ENCODE measurements at places on chromosomes 12 and 14.
A peak's percentile ranks its signal among the peaks of the same experiment; 100 is the strongest.

DNA sequence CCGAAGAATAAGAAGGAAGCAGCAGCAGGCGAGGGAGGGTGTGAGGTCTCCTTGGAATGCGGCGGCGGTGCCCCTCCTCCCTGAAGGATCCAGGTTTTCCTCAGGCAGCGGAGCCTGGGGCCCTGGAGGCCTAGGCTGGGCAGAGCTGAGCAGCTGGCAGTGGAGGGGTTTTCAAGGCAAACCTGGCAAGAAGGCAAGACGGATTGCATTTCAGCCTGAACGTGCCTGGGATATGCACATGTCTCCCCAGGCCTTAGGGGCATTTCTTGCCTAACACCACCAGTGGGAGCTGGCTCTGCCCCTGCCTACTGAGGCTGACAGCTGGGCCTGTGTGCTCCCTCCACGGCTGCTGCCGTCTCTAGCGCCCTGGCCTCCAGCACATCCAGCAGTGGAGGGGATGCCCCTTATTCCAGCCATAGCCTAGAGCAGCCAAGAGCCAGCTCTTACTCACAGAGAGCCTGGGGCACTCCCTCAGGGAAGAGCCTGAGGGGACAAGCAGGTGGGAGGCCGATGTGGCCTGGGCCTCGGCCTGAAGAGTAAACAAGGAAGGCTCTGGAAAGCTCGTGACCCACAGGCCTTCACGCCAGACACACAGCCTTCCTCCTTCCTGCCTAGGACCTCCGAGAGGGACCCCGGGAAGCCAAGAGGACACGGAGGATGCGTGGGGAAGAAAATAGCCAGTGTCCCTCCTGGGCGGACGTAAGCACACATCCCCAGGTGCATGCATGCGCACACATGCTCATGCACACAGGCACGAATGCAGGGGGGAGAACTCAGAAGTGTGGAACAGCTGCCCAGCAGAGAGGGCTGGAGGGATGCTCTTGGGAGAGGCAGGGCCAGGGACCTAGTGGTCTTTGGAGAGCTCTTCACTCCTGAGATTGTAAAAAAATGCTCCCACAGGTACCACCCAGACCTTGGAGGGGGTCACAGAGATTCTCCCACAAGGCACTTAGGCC, 23.0 kb upstream of the EIF2B2 start:
- no peak for DNase-seq

GRCh38 chr12:47907851-47908454, 3.2 kb upstream of the VDR start:
- DNase-seq, result no peak

DNA sequence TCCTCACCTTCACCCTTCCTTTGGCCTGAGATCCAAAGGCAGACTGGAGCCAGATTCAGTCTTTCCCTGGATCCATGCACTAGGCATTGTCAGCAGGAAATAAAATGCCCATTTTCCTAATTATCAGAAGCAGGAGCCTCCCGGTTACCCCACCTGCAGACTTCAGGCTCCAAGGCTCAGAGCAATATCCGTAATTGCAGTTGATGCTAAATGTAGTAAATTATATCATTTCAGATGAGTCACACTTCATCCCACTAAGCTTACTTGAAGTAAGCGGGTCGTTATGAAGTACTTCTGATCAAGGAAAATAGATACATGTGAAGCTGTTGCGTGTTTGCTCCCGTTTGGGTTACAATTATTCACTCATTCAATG, 110.7 kb upstream of the SFSWAP start:
- no peak for DNase-seq

DNA sequence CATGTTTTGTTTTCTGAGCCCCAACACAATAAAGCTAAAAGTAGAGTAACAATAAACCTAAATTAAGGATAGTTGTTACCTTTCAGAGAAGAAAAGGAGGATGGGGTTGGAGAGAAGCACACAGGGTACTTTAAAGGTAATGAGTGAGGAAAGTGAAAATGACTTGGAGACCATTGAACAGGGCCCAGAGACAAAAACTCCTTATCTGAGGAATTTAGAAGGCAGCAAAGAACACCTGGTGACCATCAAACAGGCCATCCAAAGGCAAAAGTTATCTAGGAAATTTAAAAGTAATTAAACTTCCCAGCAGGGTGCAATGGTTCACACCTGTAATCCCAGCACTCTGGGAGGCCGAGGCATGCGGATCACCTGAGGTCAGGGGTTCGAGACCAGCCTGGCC, 39.0 kb upstream of the CEP83 start:
- DNase-seq, result no peak

DNA sequence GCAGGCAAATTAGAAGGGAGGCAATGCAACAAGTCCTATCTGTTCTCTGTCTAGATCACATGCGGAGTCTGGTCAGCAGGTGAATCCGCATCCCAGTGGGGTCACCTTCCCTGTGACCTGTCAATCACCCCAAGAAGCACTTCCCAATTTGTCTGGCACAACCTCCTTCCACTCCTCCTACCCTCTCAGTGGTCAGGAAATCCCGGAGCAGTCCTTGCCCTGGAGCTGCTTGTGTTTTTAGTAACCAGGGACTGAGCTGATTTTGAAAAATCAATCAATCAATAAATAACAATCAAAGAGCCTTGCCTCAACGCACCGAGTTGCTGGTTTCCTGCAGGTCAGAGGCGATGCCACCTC, 572 bp upstream of the ACSS3 start:
- DNase-seq, result no peak

DNA sequence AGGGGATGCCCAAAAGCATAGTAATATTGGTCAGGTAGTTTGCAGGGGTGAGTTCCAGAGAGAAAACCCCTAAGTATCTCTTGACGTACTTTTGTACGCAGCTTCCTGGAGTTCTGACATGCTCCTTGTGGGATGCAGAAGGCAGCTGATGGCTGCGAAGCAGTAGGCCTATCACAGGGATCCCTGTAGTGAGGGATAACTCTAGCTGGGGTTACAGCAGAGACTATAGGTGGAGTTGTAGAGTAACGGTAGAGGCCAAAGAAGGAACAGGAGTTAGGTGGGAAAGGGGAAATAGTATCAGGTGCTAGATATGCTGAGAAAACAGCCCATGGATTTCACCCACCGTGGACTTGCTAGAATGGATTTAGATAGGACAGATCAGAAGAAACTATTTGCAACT, 37.3 kb downstream of the MGST1 start:
- DNase-seq, result no peak

DNA sequence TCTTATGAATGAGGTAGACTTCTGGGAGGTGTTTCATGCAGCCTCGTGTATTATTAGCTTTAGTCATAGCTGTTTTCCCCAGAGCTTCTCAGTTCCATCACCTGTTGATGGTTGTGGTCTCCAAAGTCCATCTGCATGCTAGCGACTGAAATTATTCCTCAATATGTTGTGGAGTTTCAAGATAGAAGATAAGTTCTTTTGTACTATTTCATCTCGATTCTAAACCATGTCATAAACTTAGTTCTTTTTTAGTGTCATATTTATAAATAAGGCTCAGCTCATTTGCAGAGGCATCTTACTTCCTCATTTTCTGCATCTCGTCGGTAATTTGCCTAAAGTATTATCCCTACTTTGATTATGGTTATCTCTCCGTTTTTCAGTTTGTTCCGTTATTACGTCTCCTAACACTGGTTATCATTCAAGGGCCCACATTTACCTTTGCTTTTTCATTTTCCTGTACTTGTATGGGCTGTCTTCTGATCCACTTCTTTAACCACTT, 119.1 kb downstream of the ITPR2 start:
- no peak for DNase-seq

GRCh38 chr14:94536836-94537235, 24.4 kb upstream of the SERPINA4 start:
- DNase-seq, result no peak

GRCh38 chr14:96167224-96168148, 37.2 kb upstream of the BDKRB2 start:
- no peak for DNase-seq

- DNase-seq, result no peak
Observed at GRCh38 chr12:75632442-75632841, 121.0 kb upstream of the KRR1 start.

- DNase-seq, result no peak
Observed at GRCh38 chr12:108839890-108840230, 17.5 kb downstream of the SSH1 start.

DNA sequence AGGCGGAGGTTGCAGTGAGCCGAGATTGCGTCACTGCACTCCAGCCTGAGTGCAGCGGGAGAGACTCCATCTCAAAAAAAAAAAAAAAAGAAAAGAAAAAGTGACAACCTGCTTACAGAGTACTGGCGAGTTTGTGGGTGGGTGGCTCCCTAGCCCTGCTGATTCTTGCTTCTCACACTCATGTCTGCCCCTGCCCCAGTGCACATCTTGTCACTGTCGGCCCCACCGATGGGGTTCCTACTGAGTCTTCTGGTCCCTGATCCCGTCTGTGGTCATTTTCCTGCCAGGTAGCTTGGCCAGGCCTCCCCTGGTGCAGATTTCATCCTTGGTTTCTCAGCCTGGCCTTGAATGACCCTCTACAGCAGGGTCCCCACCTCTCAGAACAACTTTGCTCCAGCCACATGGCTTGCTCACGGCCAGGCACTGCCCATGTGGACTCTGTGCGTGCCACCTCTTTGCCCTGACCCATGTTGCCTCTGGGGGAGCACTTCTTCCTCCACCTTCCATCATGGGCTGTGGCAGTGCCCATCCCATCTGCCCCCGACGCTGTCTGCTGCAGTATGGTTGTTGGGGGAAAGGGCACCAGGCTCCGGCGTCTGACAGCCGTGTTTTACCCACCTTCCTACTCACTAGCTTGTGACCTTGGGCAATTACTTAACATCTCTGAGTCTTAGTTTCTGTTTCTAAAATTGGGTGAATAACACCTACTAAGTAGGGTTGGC, 2.1 kb upstream of the PTPN6 start:
- peak; percentile 50 for DNase-seq

DNA sequence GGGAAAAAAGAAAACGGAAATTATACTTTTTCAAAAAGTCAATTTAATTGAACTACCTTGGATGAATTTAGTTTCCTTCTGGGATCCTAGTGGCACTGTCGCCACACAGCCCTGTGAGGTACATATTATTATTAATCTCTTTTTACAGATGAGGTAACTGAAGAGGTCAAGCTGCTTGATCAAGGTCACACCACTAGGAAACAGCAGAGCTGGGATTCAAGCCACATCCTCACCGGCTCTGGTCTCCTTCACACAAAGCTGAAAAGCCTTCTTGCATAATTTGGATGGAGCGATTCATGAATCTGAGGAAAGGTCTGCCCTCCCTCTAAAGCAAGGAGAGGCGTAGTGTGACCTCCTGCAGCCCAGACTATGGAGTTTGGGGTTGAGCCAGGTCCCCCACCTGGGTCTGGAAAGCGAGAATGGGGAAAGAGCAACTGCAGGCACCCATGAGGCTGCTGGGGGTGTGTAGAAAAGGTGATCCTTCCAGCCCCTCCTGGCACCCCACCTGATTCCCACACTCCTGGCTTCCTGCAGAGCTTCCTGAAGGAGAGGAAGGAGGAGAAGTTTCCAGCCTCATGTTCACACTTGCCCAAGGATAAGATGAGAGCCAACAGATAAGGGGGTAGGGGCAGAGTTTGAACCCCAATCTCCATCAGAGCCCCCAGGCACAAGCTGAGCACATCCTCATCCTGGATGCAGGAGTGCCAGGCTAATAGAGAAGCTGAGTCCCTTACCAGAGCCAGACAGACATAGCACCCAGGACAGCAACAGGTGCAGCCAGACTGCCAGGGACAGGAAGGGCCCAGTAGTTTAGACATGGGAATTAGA, 3.9 kb upstream of the KRT79 start:
- no peak for DNase-seq

GRCh38 chr14:101492716-101493115, 68.6 kb upstream of the DIO3 start:
- no peak for DNase-seq

GRCh38 chr14:41299924-41300323, 306.8 kb upstream of the LRFN5 start:
- no peak for DNase-seq

DNA sequence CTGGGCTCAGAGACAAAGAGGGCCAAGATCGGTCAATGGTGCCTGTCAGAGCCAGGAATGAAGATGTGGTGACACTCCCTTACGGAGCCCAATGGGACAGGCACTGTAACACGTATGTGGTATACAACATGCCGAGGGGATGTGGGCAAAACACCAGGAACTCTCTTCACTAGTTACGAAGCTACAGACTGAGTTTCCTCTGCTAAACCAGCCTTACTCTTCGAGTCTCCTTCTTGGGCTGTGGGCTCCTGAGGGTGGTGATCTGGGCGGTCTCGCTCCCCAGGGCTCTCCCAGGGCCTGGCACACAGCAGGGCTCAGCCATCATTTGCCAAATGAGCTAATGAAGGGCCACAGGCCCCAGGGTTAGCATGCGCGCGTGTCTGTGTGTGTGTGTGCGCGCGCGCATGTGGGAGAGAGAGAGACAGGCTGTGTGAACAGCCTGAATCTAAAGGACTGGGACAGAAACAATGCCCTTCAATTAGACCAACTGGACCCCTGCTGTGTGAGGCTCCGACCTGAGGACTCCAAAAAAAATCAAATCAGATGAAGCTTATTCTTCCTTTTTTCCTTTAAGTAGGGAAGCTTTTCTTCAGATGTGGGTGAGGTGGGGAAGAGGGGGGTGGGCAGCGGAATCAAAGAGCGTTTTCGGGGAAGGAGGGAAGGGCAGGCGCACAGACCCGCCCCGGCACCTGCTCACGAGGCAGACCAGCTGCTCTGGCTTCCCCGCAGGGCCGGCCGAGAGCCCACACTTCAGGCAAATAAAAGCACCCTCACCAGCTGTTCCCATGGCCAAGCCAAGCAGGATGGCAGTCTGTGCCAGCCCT, 42.5 kb downstream of the CCDC88C start:
- DNase-seq, result no peak

GRCh38 chr14:100438678-100439592, 115.8 kb downstream of the SLC25A47 start:
- peak; percentile 64 for DNase-seq
